Heart right ventricle (tissue), 16 donors: ENCODE measurements at places on chromosomes 7 and 10. TPM values are rescaled to one million over a fixed set of nuclear protein-coding genes. Genes with fewer than 3 reads are reported as not detected.

The ANKRD61 gene
- total RNA-seq: not detected

DNA sequence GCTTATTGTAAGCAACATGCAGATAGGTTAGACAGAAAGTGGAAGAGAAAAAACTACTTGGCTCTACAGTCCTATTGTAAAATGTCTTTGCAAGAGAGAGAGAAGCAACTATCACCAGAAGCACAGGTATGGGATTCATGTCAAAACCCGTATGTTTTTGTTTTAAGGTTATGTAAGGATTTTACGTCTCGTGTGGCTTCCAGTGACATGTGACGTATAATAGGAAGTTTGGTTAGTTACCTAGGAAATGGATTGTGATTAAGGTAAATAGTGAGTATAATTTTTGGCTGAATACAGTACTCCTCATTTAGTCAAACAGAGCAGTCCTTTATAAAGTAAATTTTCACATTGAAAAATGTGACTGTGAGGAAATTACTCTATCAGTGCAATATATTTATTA lies 62.0 kb downstream of the PHF14 start:
- no peak overlapping the region for H3K27ac ChIP-seq
- no peak for DNase-seq
- no peak overlapping the region for H3K4me3 ChIP-seq
- H3K27me3 ChIP-seq: no peaks in the 10 kb centered on the region
- no peaks in the 10 kb centered on the region for H3K4me1 ChIP-seq

DNA sequence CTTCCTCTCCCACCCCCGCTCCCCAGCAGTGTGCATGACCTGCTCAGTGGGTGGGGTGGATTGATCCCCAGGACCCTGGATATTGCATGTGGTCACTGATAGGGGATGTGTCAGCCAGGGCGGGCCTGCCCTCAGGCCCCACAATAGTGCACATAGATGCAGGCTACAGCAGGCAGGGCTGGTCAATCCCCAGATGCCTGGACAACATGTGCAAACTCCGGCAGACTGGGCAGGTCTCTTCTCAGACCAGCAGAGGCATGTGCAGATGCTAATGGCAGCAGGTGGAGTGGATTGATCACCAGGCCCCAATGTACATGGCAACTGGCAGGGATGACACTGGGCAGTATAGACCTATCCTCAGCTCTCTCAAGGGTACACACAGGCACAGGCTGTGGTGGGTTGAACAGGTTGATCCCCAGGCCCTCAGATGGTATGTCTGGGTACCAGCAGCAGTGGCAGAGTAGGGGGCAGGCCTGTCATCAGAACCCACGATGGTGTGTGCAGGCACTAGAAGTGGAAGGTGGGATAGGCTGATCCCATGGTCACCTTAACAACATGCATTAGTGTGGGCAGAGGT lies 98.6 kb downstream of the LANCL2 start:
- H3K4me3 ChIP-seq: no peak overlapping the region
- H3K4me1 ChIP-seq: no peaks in the 10 kb centered on the region
- H3K27me3 ChIP-seq: no peaks in the 10 kb centered on the region
- DNase-seq: no peak

DNA sequence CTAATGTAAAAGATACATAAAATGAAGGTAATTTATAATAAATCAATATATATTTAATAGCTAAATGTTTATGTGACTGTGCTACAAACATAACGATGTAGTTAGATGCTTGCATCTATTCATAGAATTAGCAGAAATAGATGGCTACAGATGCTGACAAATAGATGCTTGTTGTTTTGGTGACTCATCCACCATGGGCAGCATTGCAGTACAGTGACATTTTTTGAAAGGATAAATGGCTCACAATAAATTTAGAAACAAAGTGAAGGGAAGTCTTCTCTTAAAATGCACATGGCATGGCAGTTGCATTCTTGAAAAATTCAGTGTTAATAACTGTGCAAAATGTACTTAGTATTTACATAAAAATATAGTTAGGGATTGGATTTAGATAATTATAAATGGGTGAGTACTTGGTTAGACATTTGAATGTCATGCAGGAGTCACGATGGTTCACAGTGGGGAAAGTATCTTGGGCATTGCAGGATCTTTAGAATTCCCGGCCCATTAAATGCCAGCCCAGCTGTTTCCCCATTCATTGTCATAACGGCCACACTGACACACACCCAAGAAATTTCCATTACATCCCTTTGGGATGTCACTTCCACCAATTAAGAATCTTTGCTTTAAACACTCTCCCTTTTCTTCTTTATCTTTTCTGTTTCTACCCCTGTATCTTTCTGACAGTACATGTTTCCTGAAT lies 564.1 kb downstream of the ATRNL1 start:
- H3K4me1 ChIP-seq: no peaks in the 10 kb centered on the region
- no peaks in the 10 kb centered on the region for H3K36me3 ChIP-seq
- no peak for DNase-seq
- no peak overlapping the region for H3K27ac ChIP-seq

DNA sequence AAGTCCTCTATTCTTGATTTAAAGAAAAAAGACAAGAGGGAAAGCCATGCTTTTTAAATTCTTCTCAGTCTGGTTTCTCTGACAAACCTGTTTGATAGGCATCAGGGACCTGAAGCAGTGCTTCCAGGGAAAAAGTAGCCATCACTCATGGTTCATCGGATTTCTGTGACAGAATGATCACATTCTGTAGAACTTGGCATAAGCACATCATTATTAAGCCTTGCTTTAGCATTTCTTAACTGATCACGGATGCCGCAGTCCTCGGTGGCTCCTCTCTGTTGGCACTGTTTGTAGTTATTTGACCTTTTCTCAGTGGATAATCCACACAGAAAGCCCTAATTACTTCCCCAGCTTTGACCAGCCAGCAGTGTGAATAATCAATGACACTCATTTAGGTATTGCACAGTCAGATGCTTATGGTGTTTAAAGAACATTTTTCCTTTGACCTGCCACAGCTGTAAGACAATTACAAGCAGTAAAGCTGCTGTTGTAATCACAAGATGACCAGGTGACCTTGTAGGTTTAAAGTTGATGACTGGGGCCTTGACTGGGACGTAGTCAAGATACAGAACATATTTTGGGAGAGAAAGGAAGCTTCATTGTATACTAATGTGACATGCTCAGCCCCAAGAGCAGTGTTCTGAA lies 64.4 kb upstream of the SKAP2 start:
- no peak for DNase-seq
- no peak overlapping the region for H3K27ac ChIP-seq
- H3K27me3 ChIP-seq: peaks cover 16% of the 10 kb centered on the region
- H3K36me3 ChIP-seq: no peaks in the 10 kb centered on the region
- H3K4me1 ChIP-seq: no peaks in the 10 kb centered on the region
- no peak overlapping the region for H3K4me3 ChIP-seq

DNA sequence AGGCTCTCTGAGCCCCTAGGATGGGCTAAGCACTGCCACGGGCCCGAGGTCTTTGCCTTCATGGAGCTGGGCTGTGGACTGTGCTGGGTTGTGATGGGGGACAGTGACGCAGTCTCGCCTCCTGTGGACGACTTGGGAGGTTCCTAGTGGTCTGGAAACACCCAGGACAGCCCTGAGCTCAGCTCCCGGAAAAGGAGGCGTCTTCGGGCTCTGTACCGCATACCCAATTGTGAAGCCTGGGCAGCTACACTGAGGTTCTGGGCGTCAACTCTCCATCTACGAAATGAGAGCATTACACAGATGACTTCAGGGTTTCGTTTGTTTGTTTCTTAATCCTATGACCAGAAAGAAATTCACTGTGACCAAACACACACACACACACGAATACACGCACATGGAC lies 79.6 kb upstream of the KAT6B start:
- H3K27ac ChIP-seq: no peak overlapping the region
- H3K27me3 ChIP-seq: no peaks in the 10 kb centered on the region

- no peaks in the 10 kb centered on the region for H3K4me1 ChIP-seq
- no peaks in the 10 kb centered on the region for H3K27me3 ChIP-seq
- H3K4me3 ChIP-seq: peak overlapping the region; percentile 59
- H3K36me3 ChIP-seq: no peaks in the 10 kb centered on the region
- DNase-seq: no peak
- H3K27ac ChIP-seq: peak overlapping the region; percentile 89
Observed at GRCh38 chr10:20892796-20893195, 4.3 kb downstream of the NEBL start.
